Activated CD8-positive, alpha-beta memory T cell treated with anti-CD3 and anti-CD28 coated beads for 1 hour (primary cell): ENCODE measurements at places on chromosomes 5 and 9.

DNA sequence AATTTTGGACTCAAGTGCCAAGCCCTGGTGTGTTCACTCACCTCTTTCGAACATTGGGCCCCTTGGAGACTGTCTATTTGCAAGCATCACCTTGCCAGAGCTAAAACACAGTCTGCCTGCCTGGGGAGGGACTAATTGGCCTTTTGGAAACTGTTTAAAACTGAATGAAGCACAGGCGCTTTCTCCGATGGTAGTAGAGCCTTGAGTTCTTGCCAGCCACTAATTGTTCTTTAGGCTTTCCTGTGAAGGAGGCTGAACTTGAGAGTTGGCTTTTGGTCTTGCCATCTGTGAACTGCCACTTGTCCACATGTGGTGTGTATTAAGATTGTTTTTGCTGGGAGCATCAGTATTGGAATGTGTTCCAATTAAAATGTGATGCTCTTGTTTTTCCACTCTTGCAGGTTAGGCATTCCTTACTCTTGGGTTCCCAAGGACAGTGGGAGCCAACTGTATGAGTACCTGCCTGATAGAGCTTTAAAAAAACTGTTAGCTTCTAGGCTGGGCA, 26.0 kb downstream of the GARNL3 start:
- DNase-seq: no peak

DNA sequence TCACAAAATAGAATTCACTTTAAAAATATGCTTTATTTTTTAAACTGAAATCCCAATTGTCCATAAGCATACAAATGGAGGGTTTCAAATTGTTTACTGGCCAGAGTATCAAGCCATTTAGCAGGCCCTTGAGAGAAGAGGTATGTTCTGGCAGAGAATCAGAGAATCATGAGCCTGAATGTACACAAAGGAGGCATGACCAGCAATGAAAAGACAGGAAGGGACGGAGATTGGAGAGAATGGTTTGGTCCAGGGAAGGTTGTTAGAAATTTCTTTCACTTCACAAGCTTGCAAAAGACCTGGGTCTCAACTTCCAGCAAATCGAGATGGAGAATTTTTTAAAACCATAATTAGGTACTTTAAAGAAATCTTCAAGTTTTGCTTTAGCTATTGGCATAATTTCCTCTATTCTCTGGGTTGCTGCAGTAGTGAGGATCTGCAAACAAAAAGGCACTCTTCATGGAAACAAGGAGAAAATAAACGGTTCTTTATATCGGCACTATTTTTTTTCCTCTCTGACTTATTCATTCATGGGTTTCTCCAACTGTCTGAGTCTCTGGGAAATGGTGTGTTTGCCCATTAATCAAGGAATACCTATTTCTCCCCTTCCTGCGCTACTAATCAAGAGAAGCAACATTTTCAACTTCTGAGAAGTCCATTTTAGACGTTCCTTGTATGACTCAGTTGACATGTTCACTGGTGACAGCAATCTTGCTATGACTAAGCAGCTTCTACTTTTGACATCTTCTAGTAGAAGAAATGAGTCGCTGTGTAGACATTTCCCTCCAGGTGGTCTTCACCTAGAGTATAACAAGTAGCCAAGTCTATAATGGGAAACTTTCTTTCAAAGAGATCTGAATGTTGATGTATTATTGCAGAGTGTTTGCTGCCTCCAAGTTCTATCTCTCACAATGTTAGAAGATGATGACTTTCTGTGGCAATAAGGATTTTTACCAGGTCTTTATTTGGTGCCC, 23.1 kb upstream of the ERCC6L2 start:
- no peak for DNase-seq

GRCh38 chr9:105330755-105331154, 86.3 kb downstream of the SLC44A1 start:
- DNase-seq: no peak

DNA sequence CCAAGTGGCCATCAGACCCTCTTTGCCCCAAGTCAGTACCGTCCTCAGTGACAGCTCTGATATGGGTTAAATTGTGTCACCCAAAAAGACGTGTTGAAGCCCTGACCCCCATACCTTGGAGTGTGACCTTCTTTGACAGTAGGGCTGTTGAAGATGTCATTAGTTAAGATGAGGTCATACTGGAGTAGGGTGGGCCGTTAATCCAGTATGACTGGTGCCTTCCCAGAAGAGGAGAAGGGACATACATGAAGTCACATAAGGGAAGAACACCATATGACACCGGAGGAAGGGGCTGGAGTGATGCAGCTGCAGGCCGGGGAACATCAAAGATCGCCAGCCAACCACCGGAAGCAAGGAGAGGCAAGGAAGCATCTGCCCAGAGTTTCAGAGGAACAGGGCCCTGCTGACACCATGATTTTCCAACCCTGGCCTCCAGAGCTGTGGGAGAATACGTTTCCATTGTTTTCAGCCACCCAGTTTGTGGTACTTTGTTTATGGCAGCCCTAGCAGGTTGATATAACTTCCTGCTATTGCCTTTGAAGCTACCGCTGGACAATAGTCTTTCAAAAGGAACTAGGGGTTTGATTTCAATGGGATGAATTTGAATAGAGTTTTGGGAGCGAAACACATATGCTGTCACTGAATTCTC, 36.4 kb upstream of the CPEB4 start:
- DNase-seq: no peak

- DNase-seq: no peak
Observed at GRCh38 chr5:59125011-59125961, 542.4 kb downstream of the RAB3C start.

GRCh38 chr5:143601917-143602333, 198.4 kb upstream of the NR3C1 start:
- DNase-seq: no peak

DNA sequence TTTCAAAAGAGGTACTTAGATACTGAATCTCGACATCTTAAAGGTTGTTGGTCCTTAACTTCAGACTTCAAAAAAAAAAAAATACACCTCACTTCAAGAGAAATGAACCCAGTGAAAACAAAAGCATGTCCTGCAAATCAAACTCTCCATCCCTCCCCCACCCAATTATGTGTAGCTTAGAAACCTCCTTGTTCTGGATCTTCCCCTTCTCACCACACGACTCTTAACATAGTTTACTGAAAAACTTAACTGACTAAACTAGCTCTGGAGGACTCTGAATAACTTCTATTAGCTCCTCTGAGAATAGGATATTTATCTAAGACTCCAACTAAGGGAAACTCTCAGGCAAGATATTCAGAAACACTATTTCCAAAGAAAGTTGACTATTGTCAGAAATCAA, 48.7 kb upstream of the HK3 start:
- DNase-seq: no peak

DNA sequence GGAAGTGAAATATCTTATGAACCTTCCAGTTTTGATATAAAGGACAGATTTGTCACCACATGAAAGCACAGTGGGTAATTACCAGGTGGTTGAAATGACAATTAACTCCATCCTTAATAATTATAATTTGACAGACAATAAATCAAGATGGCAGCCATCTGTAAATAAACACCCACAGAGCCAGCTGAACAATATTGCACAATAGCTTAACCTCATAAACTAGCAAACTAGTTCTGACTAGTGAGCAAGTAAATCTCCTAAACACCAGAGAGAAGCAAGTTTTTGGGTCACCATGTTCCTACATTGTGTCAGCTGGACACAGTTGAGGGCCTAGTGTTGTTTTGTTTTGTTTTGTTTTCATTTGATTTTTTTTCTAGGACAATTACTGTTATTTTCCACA, 577.4 kb downstream of the ACTL7B start:
- DNase-seq: no peak
